ENCODE measurements at places on chromosomes 4 and X.

DNA sequence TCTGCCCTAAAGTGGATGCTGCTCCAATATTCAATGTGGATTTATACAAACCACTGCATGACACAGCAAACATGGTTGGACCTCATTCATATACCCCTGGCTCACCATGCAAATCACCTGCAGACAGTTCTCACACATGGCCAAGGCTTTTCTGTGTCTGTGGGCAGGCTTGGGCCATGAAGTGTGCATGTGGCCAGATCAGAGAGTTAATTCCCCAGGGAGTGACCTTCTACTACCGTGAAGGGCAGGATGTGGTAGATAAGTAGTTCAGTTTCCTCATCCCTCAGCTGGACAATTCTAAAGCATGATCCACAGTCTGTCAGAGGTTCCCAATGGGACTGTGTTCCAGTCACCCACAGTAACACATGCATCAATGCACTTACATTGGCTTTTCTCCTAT lies 24.6 kb upstream of the BCLAF3 start:
- DNase-seq = no peak

GRCh38 chrX:110142096-110142495 lies 139.2 kb downstream of the TMEM164 start:
- DNase-seq = no peak

DNA sequence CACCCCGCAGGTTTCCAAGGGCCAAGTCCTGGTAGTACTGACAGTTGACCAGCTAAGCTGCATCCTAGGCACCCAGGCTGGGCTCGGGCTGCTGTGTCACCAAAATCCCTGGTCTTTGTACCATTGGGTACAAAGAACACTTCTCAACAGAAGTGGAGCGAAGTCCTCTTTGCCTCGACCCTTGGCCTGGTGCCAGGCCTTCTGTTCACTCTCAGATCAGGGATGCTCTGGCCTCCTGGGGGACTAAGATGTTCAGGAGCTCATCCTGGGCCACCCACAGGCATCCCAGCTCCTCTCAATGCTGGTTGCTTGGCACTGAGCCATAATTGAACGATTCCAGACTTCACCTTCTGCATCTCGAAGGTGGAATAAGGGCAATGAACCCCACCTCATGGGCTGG lies 13.8 kb upstream of the SLC2A9 start:
- DNase-seq = no peak

DNA sequence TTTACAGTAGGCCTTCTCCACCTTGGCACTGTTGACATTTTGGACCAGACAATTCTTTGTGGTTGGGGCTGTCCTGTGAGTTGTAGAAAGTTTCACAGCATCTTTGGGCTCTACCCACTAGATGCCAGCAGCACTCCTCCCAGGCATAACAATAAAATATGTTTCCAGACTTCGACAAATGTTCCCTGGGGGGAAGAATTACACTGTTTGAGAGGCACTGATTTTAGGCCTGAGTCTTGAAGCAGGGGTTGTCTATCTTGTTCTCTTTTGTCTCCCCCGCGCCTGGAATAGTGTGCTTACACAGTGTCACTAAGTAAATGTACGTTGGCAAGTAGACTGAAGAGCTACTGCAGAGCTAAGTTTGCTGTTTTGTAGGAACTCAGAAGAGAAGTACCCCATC lies 254.4 kb upstream of the BOD1L1 start:
- DNase-seq = no peak

DNA sequence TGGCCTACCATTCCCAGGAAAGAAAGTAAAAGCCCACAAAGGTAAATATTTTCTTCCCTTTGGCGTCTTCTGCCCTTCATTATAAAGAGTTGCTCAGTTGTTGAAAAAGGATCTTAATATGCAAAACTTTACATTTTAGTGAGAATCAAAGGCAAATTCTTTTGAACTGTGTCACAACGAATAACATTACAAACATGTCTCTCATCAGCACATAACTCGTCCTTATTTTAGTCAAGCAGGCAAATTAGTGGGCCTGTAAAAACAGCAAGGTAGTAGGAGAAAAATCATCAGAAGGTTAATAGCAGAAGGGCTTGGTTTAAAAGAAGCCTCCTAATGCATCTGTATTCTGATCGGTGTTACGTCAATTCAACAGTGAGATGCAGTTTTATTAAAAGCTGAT lies 647.3 kb upstream of the DIPK2B start:
- DNase-seq = no peak

- DNase-seq = no peak
Observed at GRCh38 chr4:61149278-61149677, 50.8 kb upstream of the ADGRL3 start.

DNA sequence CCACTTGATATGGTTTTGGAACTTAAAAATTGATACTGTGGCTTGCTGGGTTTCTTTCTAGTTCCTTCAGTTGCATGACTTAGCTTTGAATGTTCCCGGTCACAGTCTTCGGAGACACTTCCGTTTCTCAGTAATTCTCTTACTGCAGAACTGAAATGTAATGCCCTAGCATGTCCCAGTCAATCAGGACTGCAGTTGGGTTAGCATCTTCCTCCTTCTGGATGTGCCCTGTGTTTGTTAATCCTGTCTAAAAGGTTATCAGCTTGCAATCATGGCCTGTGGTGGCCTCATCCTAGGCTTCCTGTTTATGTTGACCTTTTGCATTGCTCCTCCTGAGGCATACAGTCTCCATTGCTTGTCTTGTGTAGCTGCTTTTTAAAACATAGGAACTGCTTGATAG lies 275.9 kb downstream of the ARHGAP10 start:
- no peak for DNase-seq

DNA sequence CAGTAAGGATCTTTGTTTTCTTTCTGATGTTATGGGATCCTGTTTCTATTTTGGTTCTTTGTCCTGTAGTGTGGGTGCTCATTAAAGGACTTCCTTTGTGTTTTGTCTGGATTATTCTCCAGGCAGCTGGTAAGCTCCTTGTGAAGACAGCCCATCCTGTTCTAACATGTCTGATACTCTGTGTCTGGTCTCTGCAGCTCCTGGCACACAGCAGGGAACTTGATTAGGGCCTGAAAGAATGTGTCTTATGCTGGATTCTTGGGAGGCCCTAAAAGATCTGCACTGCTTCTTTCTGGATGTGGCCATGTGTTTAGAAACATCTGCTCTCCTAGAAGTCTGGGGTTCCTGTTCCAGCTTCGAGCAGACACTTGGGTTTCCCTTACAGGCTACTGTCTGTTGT lies 38.1 kb upstream of the ATXN3L start:
- no peak for DNase-seq

GRCh38 chrX:69969460-69969859 lies 80.3 kb downstream of the AWAT2 start:
- no peak for DNase-seq

GRCh38 chr4:148060264-148061140 lies 328.6 kb downstream of the ARHGAP10 start:
- DNase-seq = no peak

- no peak for DNase-seq
Observed at GRCh38 chr4:144582105-144582850, 63.7 kb upstream of the HHIP start.

GRCh38 chr4:71275570-71275969 lies 63.2 kb upstream of the SLC4A4 start:
- DNase-seq = no peak

DNA sequence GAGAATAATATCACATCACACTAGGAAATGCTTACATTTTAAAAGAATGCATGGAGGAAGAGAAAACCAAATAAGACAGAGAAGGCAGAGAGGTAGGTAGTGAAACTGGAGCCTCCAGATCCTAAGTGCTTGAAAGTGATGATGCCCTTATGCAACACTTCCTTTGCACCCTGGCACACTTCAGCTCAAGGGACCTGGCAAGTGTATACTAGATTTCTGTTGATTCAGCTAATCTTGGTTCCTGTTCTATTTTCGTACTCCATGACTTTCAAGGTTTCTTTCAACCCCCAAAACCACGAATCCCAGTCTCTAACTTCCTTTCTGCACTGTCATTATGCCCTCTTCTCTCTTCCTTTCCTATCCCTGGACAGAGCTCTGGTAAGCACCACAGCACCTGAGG lies 36.9 kb upstream of the SH3KBP1 start:
- no peak for DNase-seq

GRCh38 chrX:130028196-130028595 lies 45.8 kb downstream of the BCORL1 start:
- DNase-seq = peak; percentile 30

DNA sequence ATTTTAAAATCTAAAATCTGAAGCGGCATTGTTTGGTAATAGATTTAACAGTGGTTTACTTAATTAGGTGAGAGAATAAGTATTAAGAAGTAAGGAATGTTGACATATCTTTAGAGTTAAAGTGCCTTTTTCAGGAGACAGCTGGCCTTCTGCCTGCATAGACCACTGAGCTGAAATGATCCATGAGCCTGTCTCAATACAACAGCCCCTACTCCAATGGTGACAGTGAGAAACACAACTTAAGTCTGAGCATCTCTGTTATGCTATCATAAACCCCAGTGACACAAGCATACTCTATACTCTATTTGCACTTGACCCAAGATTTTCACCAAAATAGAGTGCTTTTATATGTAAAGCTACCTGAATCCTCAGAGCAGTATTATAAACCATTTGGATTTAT lies 137.9 kb downstream of the GRIA2 start:
- no peak for DNase-seq

DNA sequence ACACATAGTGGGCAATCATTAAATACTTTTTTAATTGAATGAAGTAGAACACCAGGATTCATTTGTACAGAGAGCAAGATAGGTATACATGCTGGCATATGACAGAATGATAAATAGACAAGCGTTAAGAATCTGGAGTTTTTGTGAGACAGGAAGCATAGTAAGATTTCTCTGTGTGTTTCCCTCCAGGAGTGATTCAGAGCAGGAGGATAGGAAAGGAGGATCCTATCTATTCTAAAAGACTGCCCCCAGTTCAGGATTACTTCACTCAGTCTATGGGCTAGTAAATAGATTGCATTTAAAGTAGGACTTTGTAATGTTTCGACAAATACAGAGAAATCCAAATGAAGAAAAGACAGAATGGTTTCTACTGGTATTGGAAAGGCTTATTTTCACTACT lies 423.7 kb downstream of the PDGFC start:
- DNase-seq = no peak

GRCh38 chrX:102599951-102600579 lies 750 bp downstream of the ARMCX5 start:
- no peak for DNase-seq

DNA sequence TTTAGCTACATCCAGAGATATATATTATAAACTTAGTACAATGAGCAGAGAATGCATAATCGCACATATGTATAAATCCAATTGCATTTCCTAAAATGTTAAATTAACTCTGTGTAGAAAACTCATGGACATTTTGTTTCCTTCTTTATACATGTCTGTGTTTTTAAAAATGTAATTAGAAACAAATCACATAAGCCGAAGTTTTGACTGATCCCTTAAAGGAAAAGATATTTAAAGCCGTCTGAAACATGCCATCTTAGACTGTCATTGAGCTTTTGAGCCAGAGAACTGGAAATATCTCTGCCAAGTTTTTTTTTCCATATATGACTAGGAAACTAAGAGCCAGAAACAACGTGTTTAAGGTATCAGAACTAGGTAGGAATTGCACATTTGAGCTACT lies 107.0 kb downstream of the ARAP2 start:
- DNase-seq = no peak

GRCh38 chr4:152515678-152516077 lies 20.2 kb downstream of the FBXW7 start:
- DNase-seq = no peak

DNA sequence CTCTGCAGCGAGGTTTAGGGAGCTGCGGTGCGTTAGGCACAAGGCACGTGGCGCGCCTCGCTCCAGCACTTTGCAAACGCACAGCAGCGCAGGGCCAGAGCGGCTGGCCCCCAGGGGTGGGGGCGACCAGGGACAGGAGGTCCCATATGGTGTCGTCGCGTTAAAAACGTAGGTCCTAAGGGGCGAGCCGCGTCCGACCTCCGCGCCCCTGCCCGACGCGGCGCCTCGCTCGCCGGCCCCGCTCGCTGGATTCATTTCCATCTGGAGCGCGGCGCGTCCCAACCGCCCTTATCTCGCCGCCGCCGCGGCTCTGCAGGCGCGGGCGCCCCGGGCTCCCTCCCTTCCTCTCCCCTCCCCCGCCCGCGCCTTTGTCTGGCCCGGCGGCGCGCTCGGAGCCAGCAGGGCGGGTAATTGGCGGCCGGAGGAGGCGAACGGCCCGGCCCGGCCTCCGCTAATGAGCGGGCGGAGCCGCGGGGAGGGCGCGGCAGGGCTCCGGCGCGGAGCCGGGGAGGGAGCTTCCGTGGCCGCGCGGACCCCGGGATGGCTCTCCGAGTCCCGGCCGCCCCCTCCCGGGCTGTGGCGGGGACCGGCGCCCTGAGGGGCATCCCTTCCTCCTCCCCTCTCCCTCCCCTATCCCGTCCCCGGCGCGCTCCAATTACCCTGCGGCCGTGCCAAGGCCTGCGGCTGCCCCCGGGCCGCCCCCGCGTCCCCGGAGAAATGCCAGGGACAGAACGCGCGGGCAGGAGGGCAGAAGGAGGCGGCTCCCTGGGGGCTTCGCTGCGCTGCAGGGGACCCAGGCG lies 409.0 kb downstream of the BCOR start:
- peak; percentile 1 for DNase-seq

DNA sequence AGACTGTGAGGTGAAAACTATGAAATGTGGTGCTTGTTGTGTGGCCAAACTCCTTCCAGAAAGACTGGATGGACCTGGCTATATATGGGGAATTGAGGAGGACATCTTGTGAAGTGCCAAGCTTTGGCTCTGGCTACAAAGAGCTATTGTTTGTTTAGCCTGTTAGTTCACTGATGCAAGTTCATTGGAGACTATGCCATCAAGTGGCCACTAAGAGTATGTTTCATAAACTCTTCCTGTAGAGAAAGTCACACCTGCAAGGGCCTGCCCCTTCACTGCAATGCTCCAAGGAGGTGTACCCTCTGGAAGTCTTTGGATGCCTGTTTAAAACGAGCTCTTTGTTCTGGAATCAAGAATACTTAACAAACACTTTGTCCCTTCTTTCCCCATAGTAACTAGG lies 382.0 kb downstream of the GABRG1 start:
- no peak for DNase-seq

- DNase-seq = no peak
Observed at GRCh38 chr4:152970102-152970820, 34.1 kb downstream of the FHDC1 start.

DNA sequence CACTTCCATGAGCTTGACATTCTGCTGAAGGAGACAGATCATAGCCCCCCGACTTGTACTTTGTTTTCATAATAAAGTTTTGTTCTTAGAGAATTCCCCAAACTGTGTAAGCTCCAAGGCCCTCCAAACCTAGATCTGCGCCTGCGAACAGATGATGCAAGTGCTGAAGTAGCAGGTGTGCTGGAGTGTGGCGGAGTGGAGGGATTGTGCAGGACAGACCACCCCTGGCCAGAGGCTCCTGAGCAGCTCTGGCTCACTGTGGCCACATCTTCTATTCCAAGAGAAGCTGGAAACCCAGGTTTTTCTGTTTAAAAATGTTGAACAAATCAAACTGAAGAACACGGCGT lies 46.4 kb downstream of the TBC1D14 start:
- DNase-seq = no peak

DNA sequence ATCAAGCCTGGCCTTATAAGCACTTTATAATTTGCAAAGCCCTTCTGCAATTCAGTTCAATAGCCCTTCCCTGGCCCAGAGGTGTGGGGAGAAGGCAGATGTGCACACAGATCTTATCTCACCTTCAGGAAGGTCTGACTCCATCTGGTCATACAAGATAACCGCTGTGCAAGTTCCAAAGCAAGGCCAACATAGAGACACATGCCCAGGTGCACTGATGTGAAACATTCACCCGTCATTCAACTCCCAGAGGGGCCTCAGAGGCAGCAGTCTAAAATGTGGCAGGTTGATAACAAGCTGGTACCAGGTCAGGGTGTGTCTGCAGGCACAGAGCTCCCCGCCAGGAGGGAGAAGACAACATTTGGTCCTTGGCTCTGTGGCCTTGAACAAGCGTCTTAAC lies 10.9 kb upstream of the WFS1 start:
- no peak for DNase-seq
